ENCODE measurements at places on chromosomes 11 and 22.

DNA sequence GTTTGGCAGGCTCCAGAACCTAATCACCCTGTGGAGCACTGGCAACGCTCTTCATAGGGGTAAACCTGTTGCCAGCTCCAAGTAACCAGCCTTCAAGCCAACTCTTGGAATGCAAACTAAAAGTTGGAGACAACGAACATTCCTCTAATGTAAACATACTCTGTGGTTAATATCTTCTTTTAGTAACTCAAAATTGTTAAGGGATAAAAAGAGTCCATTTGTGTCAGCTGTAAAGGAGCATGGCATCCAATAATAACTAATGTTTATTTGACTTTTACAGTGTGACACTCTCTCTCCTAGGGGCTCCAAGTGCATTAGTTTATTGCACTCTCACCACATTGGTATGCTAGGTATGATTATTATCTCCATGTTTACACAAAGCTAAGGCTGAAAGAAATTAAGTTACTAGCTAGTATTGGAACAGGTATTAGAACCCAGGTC is 31.0 kb upstream of the AMOTL1 start:
- DNase-seq, result no peak

DNA sequence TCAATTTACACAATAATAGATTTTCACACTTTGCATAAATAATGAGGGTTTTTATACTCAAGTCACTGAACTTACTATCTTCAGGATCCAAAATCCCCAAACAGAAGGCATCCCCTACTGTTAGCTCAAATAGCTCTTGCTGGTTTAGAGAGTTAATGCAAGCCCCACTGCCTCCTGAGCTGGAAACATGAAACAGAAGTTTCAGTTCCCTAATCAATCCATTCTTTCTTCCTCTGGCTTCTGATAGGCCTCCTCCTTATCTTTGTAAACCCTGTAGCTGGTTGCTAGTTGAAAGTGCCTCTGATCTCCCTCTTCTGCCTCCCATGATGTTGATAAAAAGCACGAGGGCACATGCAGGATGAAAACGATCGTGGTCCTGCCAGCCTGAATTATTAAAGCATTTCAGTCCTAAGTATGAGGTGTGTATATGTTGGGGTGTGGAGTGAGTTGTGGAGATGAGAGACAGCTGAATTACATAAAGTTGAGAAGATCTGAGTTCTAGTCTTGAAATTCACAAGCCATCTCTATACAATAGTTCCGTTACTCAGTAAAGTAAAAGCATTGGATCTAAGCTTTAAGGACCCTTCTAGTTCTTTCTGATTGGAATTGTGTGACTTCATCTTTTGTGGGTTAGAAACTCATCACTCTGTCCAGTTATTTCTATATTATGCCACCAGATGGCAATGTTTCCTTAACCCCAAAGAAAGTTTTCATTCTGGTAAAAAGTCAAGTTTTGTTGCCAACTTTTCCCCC is 35.0 kb upstream of the EHF start:
- DNase-seq, result no peak

DNA sequence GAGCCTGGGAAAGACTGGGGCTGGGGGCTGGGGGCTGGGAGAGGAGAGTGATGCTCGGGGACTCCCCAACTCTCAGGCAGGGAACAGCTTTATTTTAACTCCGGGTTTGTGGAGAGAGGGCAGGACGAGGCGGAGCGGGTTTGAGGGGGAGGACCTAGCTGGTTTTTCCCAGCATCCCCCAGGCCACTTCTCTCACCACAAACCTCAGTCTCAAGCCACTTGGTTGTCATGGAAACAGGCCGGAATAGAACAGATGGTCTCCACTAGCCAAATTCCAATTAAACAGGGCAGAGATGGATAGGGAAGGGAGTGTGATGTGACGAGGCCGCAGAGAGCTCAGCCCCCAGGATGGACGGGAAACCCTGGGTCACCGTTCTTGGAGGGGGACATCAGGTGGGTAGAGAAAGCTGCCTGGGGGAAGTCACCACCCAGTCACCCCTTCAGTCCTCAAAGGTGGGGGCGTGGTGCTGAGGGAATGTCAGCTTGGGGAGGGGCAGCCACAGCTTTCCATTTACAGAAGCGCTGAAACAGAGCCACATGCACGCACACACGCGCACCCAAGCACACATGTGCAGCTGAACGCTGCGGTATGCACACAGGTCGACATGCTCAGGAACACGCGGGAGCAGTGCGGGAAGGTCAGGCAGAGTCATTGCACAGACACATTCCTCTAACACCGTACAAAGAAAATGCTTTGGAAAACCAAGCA is 19.2 kb downstream of the NECTIN1 start:
- DNase-seq, result no peak

- no peak for DNase-seq
Measured at GRCh38 chr11:46345131-46345597, 2.1 kb upstream of the DGKZ start.

DNA sequence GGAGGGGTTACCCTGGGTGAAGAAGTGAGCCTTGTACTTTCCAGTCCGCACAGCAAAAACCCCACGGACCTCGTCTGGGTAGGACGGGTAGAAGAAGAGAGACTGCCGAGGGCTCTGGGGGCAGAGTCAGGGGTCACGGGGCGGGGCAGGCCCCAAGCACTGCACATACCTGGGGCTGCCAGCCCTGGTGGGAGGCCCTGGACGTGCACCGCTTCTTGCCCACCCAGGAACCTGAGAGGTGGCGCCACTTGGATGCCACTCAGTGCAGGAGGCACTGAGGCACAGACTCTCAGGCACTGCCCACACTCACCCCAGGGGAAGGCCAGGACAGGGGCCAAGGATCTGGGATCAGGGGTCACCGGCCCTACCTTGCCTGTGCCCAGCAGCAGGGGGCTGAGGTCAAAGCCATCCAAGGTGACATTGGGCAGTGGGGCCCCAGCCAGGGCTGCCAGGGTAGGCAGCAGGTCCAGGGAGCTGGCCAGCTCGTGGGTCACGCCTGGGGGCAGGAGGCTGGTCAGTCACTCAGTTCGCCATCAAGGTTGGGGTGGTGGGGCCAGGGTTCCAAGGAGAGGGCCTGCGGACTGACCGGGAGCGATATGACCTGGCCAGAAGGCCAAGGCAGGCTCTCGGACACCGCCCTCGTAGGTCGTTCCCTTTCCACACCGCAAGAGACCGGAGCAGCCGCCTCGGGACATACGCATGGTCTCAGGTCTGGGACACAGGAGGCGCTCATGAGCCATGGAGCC is 2.2 kb downstream of the ARSA start:
- DNase-seq, result no peak

DNA sequence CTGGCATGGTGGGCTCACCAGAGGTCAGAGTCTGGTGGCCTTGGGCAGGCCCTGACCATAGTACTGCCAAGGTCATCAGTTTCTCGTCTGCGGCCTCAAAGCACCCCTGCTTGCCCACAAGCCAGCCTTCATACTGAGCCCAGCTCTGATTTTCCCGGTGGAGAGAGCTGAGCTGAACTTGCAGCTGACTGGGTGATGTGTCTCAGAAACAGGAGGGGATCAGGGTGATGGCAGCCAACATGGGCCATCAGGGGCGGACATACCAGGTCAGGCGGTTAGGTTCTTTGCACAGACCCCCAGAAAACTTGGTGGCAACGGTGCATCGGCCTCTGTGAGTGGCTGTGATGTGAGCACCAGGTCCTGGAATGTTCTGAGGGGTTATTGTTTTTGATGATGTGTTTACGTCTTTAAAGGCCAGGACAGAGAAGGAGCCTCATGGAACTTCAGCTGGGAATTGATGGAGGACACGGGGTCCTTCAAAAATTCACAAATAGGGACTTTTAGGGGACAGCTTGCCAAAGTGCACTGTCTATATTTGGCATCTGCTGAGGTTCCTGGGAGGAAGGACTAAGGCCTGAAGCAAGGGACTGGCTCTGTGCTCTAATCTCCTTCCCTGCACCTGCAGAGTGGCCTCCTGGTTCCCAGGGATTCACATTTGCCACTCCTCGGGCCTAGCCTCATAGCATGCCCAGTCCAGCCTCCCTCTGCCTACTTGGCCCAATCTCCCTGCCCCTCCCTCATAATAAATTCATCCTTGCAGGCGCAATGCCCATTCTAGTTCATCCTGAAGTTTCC is 131.2 kb downstream of the OSBP2 start:
- no peak for DNase-seq

GRCh38 chr22:31893460-31893859 is 50.9 kb upstream of the YWHAH start:
- no peak for DNase-seq

GRCh38 chr11:88164806-88165585 is 10.2 kb downstream of the RAB38 start:
- DNase-seq, result no peak
